ENCODE measurements at places on chromosomes 12 and 14. TPM values are rescaled to one million over a fixed set of nuclear protein-coding genes. Genes with fewer than 3 reads are reported as not detected.

DNA sequence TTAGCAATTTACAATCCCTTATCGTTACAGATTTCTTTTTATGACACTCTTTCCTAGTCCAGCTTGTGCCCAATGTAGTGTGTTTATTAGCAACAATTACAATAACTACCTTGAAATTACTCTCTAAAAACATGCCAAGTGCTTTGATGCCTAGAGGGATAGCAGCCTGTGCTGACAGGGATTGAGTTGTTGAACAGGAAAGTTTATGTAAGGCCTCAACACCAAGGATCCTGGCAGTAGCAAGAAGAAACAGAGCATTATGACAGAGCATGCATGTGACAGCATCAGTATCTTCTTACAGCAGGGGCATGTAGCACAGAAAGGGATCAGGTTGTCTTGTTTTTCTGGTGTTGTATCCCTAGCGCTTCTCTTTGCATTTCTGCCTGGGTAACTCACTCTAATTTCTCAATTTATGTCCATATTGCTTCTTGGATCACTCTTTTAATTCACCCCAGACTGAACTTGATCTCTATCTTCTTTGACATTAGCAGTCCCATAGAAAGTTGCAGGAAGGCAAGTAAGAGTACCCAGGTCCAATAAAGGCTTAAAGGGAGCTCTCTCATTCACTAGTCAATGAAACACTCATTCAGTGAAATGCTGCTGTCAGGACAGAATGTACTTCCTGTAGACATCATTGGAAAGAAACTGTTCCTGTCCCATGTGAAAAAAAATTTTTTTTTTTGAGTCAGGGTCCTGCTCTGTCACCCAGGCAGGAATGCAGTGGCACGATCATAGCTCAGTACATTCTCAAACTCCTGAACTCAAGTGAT, 220.0 kb upstream of the GRIP1 start:
- DNase-seq = no peak

GRCh38 chr12:108060067-108060466, 69.0 kb upstream of the WSCD2 start:
- no peak for DNase-seq

DNA sequence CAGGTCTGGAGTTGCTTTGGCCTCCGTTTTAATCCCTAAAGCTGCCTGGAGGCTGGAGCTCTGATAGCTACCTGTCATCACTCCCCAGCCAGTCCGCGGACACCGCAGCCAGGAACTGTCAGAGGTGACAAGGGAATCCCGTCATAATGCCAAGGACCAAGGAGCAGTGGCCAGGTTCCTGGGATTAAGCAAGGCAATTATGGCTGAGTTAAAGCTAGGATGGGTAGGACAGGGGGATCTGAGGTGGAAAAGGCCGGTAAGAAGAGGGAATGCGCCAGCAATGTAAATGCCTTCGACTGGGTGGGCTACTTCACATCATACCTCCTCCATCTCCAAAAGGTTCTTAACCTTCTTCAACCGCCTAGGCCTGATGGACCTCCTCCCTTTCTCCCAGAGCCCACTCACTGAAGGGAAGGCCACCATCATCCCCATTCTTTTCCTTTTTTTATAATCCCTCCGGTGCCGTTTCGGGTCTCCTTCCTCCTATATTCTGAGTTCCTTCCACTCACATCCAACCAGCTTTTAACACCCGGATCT, 1.9 kb downstream of the PPP1R3E start:
- no peak for DNase-seq

GRCh38 chr12:18120899-18121298, 30.9 kb upstream of the RERGL start:
- no peak for DNase-seq

- DNase-seq = no peak
Measured at GRCh38 chr14:94466706-94467370, 9.2 kb downstream of the SERPINA9 start.

The SVOP gene
- total RNA-seq = not detected

The OR6C74 gene
- not detected for total RNA-seq

The KLRC2 gene
- total RNA-seq = not detected

The APOF gene
- 0.10 TPM for total RNA-seq

- no peak for DNase-seq
Measured at GRCh38 chr12:32788405-32788804, 32.7 kb upstream of the YARS2 start.

The SERPINA3 gene
- 5.7 TPM for total RNA-seq

- no peak for DNase-seq
Measured at GRCh38 chr14:93715279-93715927, 72.9 kb downstream of the PRIMA1 start.

GRCh38 chr14:81093651-81094050, 127.1 kb downstream of the GTF2A1 start:
- DNase-seq = no peak

- DNase-seq = no peak
Measured at GRCh38 chr12:18375131-18375530, 113.8 kb downstream of the PIK3C2G start.

The CDCA4 gene
- total RNA-seq = 39.9 TPM

The GARIN6 gene
- not detected for total RNA-seq

DNA sequence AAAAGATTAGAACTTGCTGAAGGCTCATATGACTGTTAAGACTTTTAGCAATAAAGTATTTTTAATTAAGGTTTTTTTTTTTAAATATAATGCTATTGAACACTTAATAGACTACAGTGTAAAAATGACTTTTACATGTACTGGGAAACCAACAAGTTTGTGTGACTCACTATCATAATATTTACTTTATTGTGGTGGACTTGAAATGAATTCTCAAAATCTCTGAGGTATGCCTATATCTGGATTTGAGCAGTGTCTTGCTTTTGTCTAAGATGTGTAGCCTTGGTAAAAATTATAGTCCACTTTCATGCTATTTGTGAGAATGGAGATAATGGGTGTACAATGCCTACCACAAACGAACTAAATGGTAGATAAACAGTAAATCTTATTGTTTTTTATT, 33.9 kb upstream of the NAV3 start:
- DNase-seq = no peak

GRCh38 chr12:66340131-66340530, 37.8 kb downstream of the HELB start:
- no peak for DNase-seq

GRCh38 chr12:12028668-12029402, 41.9 kb upstream of the BCL2L14 start:
- DNase-seq = no peak

DNA sequence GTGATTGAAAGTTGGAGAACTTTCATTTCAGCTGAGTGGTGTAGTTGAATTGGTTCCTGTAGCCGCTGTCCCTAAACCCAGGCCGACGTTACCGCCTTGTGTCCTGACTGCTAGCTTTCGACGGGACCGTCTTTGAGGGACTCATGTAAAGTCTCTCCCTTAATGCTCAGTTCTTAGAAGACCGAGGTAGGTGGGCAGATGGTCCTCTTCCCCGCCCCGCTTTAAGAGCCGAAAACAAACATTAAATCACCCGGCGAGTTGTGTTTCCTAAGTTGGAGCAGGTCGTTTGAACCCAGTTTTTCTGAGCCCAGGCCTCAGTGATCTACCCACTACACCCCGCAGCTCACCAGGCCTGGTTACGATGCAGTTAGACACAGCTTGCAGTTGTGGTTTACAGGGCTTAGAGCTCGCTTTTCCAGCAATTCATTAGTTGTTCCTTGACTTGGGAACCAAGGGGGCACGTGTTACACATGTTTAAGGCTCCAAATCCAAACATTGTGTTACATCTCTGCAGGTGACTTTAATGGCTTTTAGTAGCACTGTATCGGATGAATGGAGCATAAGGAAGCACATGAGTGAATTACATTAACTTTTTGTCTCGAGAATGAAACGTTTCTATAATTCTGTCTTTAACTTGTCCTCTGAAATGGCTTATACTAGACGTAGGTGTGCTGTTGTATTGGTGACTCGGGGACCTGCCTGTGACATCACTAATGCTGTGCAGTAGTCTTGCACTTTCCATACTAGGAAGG, 790 bp downstream of the NEDD1 start:
- DNase-seq = no peak

DNA sequence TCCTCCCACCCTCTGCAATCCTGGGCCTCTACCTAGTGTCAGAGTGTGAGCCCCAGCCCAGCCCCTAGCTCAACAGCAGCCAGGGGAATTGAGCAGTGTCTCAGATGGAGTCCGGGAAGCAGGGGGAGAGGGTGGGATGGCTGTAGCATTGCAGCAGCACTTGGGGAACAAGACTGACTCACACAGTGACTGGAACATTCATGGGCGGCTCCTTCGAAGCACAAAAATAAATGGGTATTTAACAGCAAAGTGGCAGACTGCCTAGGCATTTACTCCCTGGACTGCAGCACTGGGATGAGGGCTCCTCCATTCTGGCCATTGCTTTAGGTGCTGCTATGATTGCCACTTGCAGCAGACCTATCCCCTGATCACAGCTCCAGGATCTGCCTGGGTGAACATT, 46.0 kb upstream of the STK38L start:
- DNase-seq = no peak

GRCh38 chr12:58887068-58887467, 33.2 kb downstream of the LRIG3 start:
- DNase-seq = no peak

GRCh38 chr14:104348741-104349140, 210.4 kb downstream of the KIF26A start:
- DNase-seq = no peak

DNA sequence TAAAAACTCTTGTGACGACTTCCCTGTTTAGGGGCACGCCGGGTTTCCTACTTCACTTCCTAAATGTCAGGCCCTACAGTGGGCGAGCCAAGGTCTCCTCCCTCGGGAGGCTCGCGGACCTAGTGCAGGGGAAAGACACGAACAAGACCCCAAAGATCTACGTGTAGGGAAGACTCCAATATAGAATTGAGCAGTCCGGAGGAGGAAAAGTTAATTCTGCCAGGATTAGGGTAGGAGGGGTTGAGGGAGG, 564 bp downstream of the ATXN3 start:
- DNase-seq = no peak

DNA sequence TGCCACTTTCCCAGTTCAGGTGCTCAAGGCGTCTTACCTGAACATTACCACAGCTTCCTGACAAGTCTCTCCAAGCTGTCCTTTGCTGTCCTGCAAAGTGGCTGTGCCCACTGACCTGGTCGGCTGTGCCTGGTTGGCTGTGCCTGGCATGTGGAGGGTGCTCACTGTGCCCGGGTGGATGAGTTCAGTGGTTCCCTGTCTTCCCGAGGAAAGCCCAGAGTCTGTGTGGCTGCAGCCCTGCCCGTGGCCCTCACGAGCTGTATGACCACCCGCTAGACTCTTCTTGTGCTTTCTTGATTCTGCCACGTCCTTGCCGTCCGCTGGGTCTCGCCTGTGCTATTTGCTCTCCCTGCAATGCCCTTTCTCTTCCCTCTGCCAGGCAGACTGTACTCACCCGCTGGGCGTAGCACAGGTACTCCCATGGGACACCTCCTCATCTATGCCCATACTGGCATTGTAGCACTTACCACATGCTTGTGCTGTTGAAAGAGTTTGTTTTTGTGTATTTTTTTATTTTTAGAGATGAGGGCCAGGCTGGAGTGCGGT, 95.9 kb downstream of the TSPAN9 start:
- no peak for DNase-seq

- DNase-seq = no peak
Measured at GRCh38 chr12:39393890-39394289, 49.0 kb downstream of the KIF21A start.

DNA sequence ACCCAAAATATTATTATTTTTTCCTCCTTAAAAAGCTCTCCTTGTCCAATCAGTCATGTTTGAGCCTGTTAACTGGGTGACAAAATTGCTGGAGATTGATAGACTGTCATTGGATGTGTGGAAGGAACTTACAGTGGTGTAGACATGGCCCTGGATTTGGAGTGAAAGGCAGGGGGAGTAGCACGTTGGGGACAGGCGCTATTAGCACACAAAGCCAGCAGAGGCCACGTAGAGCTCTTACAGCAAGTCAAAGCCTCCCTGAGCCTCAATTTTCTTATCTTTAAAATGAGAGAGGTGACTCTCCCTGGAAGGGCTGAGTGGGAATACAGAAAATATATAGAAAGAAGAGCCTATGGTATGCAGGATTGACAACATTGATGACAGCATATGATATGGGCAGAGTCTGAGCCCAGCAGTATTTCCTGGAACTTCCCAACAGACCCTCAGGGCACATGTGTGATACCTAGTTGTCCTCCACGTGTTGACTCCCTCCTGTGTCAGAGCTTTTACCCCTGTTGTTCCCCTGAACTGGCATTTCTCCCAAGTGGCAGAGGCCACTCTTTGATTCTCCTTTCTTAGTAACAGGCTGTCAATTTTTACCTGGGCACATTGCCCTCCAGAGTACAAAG, 504.9 kb downstream of the VRK1 start:
- DNase-seq = no peak

DNA sequence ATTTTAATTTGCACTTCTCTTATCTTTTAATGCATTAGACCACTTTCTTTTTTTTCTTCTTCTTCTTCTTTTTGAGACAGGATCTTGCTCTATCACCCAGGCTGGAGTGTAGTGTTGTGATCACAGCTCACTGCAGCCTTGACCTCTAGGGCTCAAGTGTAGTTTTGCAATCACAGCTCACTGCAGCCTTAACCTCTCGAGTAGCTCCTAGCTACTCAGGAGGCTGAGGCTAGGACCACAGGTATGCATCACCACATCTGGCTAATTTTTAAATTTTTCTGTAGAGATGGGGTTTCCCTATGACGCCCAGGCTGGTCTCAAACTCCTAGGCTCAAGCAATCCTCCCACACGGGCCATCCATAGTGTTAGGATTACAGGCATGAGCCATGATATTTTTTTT, 12.7 kb downstream of the TMED8 start:
- DNase-seq = no peak

DNA sequence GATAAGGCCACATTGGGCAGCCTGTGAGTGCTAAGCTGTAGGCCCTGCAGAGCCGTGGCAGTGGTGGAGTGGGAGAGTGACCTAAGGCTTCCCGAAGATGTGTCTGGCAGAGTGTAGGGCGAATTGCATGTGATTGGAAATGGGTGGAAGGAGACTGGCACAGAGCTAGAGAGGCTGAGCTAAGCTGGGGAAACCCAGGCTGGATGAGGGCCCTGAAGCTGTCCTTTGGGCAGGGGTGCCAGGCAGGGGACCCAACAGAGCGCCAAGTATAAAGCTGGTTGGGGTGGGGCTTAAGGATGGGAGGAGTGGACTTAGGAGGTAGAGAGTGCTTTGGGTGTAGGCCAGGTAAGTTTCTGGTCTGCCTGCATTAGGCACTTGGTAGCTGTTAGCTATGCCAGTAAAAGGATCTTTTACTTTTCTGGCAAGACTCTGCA, 47.9 kb downstream of the WDR20 start:
- DNase-seq = no peak

The CDK2 gene
- total RNA-seq = 72.9 TPM

The KLHDC2 gene
- 24.5 TPM for total RNA-seq

The RNASE3 gene
- not detected for total RNA-seq

DNA sequence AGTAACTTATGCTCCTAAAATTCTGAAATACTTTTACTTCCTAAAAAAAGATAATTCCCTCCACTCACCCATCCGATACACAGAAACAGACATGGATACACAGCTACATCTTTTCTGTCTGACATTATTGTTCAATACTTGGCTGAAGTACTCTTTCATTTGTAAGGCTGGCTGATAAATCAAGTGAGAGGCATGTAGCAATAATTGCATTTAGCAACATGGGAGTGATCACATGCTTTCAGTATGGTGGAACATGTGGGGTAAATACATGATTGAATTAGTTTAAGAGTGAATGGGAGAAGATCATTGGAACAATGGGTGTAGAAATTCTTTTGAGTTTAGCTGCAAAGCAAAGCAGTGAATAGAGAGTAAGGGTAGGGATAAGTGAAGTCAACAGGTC, 25.6 kb downstream of the PTPRQ start:
- DNase-seq = no peak
